ENCODE measurements at places on chromosomes 4 and X.

DNA sequence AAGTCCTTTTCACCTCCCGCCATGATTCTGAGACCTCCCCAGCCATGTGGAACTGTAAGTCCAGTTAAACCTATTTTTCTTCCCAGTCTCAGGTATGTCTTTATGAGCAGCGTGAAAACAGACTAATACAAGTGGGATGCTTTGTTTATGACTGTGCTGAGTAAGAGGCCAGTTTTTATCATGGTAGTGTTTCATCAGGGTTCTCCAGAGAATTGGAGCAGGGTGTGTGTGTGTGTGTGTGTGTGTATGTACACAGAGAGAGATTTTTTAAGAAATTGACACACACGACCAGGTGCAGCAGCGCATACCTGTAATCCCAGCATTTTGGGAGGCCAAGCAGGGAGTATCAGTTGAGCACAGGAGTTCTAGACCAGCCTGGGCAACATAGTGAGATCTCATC is 34.6 kb upstream of the SLC2A9 start:
- no peak for DNase-seq

GRCh38 chr4:158444621-158445020 is 77.1 kb upstream of the RXFP1 start:
- DNase-seq, result no peak

- DNase-seq, result no peak
These were observed 8.8 kb upstream of the GEMIN8 start for GRCh38 chrX:14038375-14039085.

DNA sequence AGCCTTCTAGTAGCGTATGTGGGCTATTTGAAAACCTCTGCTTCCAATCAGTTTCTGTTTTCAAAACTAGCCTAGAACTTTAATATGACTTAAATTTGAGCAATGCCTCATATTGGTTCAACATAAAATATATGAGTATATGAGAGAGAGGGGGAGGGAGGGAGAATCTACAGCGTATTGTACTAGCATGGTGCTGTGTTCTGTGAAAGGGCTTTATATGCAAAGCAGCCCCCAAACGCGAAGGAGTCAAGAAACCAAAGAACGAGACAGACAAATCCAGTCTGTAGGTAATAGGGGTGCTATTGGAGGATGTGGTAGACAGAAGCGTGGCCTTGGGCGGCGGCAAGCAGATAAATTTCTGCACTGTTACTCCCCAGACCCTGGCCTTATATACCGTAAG is 784 bp upstream of the ANXA5 start:
- DNase-seq, result no peak

DNA sequence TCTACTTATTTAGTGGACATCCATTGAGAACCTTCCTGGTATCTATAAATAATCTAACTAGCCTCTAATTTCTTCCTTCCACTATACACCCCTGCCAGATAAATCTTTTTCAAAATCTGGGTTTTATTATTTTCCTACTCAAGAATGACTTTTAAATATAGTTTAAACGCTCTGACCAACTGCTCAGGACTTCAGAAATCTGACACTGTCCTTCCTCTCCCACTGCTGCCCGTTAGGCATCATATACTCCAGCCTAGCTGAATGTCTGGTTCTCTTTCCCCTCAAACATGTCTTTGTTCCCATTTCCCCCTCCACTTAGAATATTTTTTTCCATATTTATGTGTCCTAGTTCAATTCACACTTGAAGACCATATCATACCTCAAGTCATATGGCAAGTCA is 35.2 kb upstream of the CBLL2 start:
- no peak for DNase-seq

GRCh38 chr4:151157543-151157942 is 58.1 kb downstream of the RPS3A start:
- DNase-seq, result no peak

- DNase-seq, result no peak
These were observed 102.4 kb downstream of the GPR143 start for GRCh38 chrX:9663216-9663615.

DNA sequence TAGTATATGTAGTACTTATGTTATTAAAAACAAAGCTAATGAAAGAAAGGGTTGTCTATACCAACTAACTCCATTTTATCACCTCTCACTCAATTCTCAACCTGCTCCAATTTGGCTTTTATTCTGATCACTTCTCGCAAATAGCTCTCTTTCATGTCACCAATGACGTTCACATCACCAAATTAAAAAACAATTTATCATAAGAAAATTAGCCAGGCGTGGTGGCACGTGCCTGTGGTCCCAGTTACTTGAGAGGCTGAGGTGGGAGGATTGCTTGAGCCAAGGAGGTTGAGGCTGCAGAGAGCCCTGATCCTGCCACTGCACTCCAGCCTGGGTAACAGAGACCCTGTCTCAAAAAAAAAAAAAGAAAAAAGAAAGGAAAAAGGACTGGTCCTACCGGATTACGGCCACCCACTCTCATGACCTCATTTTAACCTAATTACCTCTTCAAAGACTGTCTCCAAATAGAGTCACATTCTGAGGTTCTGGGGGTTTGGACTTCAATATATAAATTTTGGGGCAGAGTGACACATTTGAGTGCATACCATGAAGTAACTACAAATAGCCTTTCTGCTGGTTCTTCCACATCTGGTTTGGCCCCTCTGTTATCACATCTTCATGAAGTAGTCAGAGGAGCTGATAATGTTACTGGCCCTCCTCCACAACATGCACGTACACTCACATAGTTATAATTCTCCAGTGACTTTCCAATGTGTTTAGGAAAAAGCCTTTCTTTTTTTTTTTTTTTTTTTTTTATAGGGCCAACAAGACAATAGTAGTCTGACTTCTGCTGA is 15.8 kb upstream of the RBMX start:
- no peak for DNase-seq

GRCh38 chr4:7187168-7187535 is 5.2 kb upstream of the SORCS2 start:
- DNase-seq, result no peak

DNA sequence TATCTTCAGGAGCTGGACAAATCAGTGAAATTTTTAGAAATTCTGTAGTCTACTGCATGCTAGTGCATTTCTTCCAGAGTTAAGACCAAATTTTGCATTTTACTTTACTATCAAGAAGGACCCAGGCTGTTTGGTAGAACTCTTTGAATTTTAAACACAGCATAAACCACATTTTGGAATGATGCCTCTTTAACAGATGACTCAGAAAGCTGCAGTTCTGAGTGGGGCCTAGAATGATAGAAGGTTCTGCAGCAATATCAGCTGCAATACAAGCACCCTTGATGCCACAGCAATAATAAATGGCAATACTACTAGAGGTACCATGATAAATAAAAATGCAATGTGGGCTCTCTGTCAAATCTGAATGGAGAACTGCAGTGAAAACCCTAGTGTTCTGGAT is 198.7 kb downstream of the TMA16 start:
- no peak for DNase-seq

DNA sequence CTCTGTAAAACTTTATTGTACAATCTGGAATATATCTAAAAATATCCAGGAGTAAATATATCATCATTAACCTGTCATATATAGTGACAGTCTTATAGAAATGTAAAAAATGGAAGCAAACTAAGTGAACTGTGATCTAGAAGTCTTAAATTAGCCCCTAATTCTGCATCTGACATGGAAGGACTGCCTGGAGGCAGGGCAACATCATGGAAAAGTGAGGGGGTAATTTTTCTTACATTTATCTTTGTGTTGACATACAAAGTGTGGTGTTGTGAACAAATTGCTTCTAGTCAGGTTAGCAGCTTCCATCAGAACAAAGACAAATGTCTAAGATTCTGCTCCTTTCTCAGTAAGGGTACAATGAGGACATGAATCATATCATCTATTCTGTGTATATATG is 186.3 kb downstream of the C4orf33 start:
- DNase-seq, result no peak

DNA sequence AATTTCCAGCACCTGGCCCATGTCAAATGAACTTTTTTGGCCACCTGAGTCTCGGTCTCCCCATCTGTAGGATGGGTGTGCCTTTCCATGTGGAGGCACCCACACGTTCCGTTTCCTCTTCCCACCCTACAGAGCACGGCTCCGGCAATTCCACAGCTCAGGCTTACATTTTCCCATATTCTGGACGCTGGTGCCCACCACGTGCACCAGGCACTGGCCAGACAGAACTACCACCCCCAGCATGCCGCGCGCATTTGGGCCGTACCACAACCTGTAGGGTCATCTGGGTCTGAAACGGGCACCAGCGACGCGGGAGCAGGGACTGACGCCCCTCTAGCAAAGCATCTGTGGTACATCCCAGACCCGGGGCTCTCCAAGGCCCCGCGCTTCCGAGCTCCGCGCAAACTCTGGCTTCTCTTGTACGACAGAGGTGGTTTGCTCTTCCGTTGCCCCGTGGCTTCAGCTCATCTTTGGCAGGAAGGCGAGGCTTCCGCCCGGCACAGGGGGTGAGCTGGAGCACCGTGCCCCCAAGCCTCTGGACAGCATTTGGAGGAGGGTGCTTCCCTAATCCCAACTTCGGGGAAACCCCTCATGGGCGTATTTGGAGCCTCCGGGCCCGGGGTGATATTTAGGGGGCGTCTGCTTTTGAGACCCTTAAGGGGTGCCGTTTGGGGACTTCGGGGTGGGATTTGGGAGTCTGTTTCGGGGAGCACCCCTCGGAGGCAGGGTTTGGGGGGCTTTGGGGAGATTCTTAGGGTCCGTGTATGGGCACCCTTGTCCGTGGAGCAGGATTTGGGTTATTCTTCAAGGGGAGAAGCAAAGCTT is 3.0 kb upstream of the UBA1 start:
- DNase-seq, result peak; percentile 58
